ENCODE measurements at places on chromosomes 3 and 15.

GRCh38 chr3:120224237-120224636, 60.8 kb downstream of the GPR156 start:
- DNase-seq = no peak

GRCh38 chr15:90376789-90377188, 11.3 kb upstream of the IQGAP1 start:
- peak; percentile 33 for DNase-seq

DNA sequence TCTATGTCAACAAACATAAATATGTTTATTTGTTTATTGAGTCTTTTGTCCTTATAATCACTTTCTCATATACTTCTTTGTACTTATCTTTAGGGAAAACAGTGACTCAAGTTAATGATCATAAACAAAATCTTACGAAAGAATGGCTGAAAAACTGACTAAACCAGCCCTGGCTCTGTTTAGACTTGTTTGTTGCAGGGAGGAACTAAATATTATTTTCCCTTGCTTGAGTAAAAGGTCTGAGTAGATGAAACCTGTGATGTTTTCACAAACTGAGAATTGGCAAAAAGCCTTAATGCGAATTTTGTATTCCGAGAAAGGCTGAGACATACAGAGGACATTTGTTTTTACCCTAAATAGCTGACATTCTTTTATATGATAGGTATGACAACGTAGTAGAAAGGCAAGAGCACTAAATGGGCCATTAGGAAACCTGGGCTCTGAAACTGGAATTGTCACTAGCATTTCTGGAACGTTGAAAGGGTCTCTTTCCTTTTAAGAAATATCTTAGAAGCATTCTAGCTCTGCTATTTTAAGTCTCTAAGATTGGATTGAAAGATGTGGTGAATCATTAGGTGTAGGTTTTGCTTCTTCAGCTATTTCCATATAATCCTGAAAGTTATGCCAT, 18.2 kb upstream of the CLDN16 start:
- no peak for DNase-seq

DNA sequence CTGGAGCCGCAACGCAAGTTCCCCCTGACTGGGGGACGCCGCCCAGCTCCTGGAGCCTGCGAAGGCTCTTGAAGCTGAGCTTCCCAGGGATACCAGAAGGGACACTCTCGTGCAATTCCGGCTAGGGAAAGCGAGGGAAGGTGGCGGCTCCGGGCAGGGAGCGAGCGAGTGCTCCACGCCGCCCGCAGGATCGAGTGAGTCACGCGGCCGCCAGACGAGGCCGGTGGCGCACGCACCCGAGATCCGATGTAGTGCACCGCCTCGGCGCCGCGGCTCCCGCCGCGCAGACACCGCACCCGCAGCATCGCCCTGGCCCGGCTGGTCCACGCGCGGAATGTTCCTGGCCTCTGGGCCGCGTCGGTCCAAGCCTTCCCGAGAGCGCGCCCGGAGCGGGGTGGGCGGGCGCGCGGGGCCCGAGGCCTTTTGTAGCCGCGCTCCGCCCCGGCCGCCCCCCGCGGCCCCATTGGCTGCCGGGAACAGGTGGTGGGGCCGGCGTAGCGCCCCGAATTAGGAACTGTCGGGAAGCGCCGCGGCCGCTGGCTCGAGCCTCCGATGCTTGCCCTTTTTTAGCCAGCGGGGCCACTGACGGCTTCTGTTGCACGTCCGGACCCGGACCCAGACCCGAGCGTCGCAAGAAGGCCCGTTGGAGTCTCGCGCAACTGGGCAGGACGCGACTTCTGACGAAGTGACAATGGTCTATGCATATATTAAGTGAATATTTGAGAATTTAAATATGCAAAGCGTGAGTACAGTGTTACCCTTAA, at the start of gene GATM:
GATM (minus strand) TSS at position 396 of the 764 bp plus-strand sequence; CDS start at position 305, 91 bp downstream.
- DNase-seq = no peak

GRCh38 chr3:160331127-160331937, 67.7 kb downstream of the IFT80 start:
- no peak for DNase-seq

- no peak for DNase-seq
These were observed 145.8 kb downstream of the TPRA1 start for GRCh38 chr3:127444761-127445160.

GRCh38 chr3:140573011-140573410, 104.9 kb upstream of the TRIM42 start:
- no peak for DNase-seq

DNA sequence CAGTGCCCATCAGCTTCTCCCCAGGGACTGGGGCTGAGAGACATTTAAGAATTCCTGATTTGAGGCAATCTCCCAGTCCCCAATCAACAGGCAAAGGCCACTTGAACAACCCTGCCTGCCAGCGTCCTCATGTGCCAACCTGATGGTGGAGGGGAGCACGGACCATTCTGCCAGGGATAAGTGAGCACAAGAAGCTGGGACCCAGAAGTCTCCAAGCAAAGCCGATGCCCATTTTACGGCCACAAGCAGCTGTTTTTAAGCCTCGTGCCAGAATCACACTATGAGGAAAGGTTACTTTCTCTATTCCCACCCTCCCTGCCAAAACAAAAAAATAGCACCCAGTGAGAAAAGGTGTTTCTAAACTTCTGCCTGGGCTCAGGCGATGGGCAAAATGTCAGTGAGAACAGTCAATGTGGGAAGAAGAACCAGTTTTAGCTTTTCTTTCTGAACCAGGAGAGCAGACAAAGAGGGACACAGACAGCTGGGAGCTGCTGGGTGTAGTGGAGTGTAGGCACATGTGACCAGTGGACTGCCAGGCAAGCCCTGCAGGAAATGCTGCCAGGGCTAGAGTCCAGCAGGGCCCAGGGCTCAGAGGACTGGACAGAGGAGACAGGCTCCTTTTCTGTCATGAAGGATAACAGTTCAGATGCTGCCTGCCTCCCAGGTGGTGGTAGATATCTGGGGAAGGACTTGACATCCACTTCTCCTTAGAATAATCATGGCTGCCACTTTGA, 57.7 kb downstream of the ATP2B2 start:
- no peak for DNase-seq
